ENCODE measurements at places on chromosomes 2 and 18. TPM values are rescaled to one million over a fixed set of nuclear protein-coding genes. Genes with fewer than 3 reads are reported as not detected.

Gene VWA3B
- total RNA-seq = not detected

Gene CABYR
- total RNA-seq = 0.90 TPM

Gene PDE1A
- total RNA-seq = 0.13 TPM

Gene VAMP8
- total RNA-seq = 41.3 TPM

Gene GAREM2
- total RNA-seq = under 0.01 TPM

Measured in bronchial epithelial cell (primary cell).